ENCODE measurements at places on chromosomes 1 and 21.

- DNase-seq: peak; percentile 20
Observed at GRCh38 chr1:76035053-76035452, 39.5 kb upstream of the ST6GALNAC3 start.

- no peak for DNase-seq
Observed at GRCh38 chr21:39601187-39601928, 11.4 kb upstream of the B3GALT5 start.

GRCh38 chr1:111422546-111423391 lies 4.8 kb downstream of the OVGP1 start:
- DNase-seq: no peak

GRCh38 chr1:65109487-65109886 lies 38.5 kb upstream of the AK4 start:
- DNase-seq: no peak

DNA sequence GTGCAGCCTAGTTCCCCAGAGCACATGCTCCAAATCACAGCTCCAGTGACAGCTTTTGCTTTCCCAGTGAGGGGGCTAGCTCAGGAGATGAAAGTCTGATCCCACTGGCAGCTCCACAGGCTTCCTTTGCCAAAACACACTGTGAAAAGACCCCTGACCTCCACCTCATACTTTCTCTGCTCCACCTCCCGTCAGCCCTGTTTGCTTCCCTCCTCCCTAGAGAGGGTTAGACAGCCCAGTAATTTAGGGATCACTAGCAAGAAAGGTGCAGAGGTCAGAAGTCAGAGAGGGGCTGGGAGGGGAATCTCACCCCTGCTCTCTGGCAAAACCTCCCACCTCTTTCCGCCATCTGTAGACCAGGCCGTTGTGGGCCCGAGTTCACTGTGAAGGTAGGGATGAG lies 62.8 kb downstream of the PLXNA2 start:
- no peak for DNase-seq

DNA sequence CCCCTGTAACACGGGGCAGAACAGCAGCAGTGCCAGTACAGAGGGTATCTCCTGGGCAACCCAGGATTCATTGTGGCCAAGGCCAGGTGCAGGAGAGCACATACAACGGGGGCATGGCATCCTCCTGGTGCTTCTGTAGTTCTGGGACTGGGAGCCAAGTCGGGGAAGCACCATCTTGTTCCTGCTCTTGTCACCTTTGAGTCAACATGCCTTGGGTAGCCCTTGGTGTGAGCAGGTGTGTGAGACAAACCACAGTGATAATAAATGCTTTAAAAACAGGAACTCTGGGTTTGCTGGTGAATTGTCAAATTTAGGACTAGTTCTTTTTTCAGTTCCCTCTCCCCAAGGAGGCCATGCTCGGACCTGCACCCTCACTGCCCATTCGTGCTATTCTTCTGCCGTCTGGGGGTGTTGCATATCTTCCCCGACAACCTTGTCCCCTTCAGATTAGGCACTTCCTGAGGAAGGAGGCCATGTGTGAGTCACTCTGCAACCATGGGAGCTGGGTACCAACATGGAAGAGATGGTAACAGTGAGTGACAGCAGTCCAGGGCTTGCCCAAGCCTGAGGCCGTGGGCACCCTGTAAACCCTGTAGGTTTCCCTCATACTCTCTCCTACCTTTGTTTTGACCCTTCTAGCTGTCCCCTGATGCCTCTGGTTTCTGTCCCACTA lies 150.2 kb downstream of the GRIK3 start:
- DNase-seq: peak; percentile 19

DNA sequence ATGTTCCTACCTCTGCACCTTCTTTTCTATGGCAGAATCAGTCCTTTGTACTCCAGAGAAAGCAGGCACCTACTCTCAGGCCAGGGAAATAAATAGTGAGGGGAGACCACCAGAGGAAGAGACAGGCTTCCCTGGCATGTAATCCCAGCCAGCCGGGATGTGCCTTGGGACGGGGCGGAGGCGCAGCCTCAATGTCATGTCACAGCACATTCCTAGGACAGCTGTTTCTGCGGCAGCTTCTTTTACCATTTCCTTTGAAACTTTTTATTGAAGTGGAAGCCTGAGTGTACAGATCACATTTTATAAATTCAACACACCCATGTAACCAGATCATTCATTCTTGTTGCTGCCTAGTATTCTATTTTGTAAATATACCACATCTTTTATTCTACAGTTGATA lies 67.9 kb upstream of the ZNF326 start:
- DNase-seq: no peak

DNA sequence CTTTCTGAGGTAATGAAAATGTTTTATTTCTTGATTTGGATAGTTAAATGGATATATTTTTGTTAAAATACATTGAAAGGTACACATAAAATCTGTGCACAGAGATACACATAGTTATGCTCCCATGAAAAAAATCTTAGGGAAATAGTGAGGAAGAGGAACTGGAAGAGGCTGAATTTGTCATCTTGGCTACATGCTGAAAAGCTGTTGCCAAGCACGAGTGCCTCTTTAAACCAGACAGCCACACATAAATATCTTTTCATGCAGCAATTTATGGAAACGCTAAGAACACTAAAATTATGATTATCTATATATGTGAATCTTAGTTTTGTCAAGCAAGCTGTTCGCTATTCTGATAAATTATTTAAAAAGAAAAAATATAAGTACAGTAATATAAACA lies 12.8 kb upstream of the ADAR start:
- DNase-seq: no peak

DNA sequence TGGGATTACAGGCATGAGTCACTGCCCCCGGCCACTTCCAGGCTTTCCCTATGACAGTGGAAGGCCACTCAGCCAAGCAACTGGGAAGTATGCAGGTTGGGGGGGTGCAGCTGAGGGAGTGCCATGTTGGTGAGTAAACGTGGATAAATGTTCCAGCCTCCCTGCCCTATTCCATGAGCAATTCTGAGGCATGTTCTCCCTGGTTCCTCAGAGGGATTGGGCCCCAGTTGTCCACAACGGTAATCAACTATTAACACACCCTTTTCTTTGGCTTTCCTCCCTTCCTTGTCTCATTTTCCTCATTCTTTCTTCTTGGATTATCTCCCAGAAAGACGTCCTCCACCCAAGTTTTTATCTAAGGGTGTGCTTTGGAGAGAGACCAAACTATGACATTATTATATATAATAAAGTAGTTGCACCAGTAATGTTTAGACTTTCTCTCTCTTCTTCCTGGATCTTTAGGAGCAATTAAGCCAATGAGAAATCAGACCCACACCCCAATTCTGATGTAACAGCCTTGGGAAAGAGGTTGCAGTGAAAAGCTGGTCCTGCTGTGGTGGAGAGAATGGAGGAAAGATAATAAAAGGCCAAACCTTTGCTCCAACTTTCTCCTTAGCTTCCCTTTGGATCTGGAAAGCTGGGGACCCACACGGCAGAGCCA lies 6.8 kb upstream of the SLAMF9 start:
- no peak for DNase-seq
